ENCODE measurements at places on chromosomes 3 and 15.

DNA sequence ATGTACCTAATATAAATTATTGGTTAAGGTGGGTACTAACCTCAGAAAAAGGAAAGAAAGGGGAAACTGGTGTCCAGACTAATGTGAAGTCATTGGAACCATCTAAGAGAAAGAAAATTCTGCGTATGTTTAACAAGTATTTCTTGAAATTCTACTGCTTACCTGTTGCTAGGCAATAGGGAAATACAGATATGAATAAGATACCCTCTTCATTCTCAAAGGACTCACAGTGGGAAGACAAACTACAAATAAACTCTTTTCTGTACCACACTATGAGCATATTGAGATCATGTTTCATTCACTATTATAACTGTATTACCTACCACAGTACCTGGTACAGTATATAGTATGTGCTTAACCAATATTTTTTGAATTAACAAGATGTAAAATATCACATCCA, 140.5 kb upstream of the MLF1 start:
- no peak for DNase-seq

GRCh38 chr15:95557226-95558046, 773.1 kb upstream of the NR2F2 start:
- no peak for DNase-seq

- DNase-seq: peak; percentile 39
These were observed 9.9 kb downstream of the AMOTL2 start for GRCh38 chr3:134364061-134364935.

DNA sequence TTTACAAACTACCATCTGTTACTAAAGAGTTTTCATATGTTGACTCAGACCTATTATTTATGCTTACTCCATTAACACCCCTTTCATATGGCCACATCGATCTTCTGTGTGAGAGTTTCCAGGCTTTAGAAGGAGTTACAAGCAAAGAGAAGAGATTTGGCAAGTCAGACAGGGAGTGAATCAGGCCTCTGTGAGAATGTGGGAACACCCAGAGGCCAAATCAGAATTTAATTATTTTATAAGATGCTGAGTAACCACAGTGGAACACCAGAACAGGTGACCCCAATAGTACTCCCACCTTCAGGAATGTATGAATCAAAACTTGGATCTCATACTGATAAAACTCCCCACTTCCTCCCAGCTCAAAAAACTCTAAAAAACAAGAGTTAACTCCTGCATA, 42.0 kb downstream of the IFT57 start:
- no peak for DNase-seq

DNA sequence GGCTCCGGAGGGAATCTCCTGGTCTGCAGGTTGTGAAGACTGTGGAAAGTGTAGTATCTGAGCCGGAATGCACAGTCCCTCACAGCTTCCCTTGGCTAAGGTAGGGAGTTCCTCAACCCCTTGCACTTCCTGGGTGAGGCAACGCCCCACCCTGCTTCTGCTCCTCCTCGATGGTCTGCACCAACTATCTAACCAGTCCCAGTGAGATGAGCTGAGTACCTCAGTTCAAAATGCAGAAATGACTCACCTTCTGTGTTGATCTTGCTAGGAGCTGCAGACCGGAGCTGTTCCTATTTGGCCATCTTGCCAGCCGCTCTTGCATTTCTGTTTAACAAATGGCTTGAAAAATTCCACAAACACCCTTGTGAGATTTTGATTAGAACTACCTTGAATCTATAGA, 156.1 kb downstream of the STXBP5L start:
- no peak for DNase-seq

DNA sequence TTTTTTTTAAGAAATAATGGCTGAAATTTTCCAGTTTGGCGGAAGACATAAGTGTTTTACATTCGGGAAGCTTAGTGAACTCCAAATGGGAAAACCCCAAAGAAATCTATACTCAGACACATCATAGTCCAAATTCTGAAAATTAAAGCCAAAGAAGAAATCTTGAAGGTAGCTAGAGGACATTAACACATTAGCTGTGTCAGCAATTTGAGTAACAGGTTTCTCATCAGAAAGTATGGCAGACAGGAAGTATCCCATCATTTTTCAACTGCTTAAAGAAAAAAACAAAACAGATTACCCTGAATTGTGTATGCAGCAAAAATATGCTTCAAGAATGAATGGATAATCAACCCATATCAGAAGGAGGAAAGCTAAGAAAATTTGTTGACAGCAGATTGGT, 261.7 kb downstream of the DOCK3 start:
- no peak for DNase-seq

- DNase-seq: no peak
These were observed 513.9 kb upstream of the NR2F2 start for GRCh38 chr15:95816591-95816990.

DNA sequence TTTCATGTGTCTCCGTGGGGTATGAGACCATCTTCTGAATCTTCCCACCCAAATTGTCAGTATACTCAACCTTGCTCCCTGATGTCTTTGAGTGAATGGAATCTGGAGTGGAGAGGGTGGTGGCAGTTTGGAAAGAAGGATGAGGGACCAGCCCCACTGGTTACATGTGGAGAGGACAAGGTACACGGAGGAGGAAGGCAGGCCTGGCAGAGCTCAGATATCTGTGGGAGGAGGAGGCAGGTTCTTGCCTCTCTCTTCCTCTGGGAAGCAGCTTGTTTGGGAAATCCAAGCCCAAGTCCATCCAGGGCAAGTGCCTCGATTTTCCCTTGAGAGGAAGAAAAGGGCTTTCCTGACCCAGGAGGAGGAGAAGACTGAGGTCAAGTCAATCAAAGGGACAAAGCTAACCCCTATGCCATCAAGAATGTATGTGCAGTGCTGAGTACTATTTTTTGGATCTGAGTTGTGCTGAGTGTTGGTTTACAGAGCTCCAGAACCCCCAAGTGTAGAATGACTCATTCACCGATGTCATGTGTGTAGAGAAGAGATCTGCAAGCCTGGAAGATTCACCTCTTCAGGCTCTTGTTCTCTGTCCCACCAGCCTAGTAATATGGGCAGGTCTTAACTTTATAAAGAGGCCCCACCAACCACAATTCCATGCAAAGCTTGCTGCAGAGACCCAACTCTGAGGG, 19.8 kb upstream of the LOXL1 start:
- DNase-seq: no peak

DNA sequence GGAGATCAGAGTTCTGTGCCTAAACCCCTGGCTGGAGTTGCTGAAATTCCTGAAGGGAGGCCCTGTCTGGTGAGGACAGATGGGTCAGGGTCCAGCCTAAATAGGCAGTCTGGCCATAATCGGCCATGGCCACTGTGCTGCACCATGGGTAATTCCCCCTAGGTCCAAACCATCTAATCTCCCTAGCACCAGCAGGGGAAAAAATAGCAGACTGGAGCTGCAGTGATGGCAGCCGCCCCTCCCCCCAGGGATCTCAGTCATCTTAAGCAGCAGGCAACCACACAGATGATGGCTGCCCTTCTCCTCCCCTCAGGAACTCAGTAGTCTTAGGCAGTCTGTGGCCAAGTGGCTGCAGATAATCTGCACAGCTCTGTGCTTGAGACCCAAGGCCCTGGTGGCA, 68.4 kb upstream of the CD96 start:
- no peak for DNase-seq

DNA sequence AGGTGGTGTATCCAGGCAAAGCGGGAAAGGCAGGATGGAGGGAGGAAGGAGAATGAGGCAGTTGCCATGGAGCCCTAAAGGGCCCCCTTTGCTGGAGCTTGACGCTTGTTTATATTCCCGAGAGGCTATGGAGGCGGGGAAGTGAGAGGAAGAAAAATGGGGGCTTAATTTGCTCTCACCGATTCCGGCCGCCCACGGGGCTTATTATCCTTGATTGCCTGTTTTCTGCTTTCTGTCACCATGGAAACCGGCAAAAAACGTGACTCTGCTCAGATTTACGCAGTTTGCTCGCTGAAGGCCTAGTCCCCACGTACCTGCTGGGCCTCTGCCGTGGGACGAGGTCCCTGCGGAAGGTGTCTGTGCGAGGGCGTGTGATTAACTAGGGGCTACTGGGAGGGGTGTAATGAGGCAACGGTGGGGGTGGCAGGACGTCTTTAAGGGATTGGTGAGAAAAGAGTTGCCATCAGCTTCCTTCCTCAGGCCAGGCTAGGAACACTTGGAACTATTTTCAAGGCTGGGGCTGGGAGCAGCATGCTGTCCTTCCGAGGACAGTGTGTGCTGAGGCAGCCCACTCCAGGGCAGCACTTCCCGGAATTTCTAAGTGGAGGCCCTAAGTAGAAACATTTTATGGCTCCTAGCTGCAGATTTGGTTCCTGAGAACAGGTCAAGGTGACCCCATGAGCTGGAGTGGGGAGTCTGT, 110.8 kb upstream of the NDN start:
- DNase-seq: no peak

GRCh38 chr3:28334552-28334951, 14.0 kb upstream of the ZCWPW2 start:
- no peak for DNase-seq

- DNase-seq: no peak
These were observed 276.4 kb upstream of the TTC14 start for GRCh38 chr3:180325533-180325932.

GRCh38 chr15:40828447-40829036, at the start of gene PPP1R14D:
TSS of gene PPP1R14D (minus strand) at chr15:40828708. CDS start at chr15:40828641, 67 bp downstream.
- DNase-seq: no peak

DNA sequence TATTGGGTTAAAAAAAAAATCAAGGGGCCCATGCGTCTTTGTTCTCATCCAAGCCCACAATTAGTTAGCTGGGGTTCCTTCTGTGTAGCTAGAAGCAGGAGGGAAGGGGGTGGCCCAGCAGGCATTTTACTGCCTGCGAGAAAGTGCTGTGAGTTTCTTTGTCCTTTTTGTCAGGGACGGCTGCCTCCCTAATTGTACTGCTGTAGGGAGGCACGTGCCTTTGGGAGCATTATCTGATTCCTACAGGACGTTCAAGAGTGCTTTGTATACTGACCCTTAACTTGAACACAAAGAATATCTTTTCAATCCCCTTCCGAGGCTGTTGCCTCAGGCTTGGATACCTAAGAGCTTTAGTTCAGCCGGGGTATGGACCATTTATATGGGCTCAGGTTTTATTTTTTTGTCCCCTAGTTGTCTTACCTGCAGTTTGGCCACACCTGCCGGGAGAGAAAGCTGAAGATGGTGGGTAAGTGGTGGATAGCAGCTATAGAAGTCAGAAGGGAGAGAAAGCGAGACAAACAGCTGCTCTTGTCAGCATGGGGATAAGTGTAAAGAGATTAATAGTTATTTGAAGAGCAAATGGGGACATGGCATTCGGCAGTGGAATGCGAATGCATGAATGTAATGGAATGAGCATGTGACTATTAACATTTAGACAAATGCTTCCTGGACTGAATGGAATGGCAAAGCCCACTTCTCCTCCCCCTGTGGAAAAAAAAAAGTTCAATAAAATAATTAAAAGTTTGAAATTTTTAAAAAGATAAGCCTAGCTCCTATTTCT, 175.2 kb downstream of the TP63 start:
- DNase-seq: no peak

DNA sequence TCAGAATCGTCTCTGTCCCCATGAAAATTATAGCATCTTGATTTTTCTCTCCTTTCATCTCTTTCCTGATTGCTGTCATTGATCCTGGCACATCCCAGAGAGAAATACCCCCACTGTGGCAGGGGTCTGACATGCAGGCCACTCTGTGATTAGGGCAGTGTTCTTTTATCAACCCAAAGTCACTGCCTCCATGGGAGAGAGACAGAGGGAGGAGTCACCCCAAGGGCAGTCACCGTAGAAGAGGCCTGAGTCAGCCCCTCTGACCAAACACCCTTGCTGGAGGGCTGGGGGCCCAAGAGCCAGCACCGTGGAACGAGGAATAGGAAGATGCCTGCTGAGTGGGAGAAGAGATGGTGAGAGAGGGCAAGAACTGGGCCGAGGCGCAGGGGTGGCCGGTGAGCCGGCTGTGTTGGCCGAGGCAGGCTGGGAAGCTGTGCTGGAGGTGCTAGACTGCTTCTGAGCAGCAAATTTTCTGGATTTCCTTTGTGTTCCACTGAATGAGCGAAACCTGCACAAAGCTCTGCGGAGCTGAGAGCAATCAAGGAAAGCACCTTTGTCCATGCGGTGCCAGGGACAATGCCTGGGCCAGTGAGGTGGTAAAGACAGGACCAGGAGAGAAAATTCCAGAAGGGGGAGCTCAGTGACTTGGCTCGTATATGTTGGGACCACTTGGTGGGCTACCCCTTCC, 103.8 kb downstream of the ADCY5 start:
- no peak for DNase-seq

DNA sequence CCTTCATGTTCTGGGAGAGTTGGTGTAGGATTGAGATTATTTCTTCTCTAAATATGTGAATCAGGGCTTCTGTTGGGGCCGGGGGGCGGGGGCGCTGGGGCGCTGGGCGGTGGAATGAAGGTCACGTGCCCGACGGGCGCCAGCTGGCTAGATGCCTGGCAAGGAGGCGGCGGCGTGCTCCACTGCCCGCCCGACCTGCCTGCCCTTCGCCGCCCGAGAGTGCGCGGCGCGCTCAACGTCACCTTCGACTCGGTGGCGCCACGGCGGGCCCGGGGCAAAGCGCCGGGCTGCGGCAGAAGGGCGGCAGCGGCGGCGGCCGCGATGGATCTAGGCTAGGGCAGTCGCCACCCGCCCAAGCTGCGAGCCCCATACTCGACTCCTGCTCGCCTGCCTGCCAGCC, 47.0 kb upstream of the LHFPL4 start:
- peak; percentile 26 for DNase-seq

GRCh38 chr15:61527836-61528580, 298.9 kb upstream of the RORA start:
- DNase-seq: peak; percentile 87

DNA sequence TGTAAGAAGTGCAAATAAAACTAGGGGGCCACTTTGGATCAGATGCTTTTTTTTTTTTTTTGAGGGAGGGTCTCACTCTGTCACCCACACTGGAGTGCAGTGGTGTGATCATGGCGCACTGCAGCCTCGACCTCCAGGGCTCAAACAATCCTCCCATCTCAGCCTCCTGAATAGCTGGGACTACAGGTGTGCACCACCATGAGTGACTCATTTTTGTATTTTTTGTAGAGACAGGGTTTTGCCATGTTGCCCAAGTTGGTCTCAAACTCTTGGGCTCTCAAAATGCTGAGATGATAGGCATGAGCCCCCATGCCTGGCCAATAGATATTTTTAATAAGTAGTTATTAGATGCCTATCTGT, 20.8 kb downstream of the CCR1 start:
- DNase-seq: no peak

- DNase-seq: no peak
These were observed 4.2 kb upstream of the KATNBL1 start for GRCh38 chr15:34214135-34214534.

GRCh38 chr3:155282385-155283091, 10.9 kb downstream of the STRIT1 start:
- DNase-seq: no peak

GRCh38 chr3:29503958-29504357, 223.1 kb downstream of the RBMS3 start:
- DNase-seq: no peak

- DNase-seq: no peak
These were observed 155.3 kb upstream of the SLCO3A1 start for GRCh38 chr15:91698241-91698640.

- peak; percentile 98 for DNase-seq
These were observed 13.0 kb downstream of the PLD1 start for GRCh38 chr3:171797265-171797679.

- DNase-seq: no peak
These were observed 196.9 kb upstream of the PRICKLE2 start for GRCh38 chr3:64422192-64422591.

GRCh38 chr3:14300721-14301399, 101.5 kb upstream of the SLC6A6 start:
- no peak for DNase-seq
